ENCODE measurements at places on chromosomes 4 and X. TPM values are rescaled to one million over a fixed set of nuclear protein-coding genes. Genes with fewer than 3 reads are reported as not detected.

DNA sequence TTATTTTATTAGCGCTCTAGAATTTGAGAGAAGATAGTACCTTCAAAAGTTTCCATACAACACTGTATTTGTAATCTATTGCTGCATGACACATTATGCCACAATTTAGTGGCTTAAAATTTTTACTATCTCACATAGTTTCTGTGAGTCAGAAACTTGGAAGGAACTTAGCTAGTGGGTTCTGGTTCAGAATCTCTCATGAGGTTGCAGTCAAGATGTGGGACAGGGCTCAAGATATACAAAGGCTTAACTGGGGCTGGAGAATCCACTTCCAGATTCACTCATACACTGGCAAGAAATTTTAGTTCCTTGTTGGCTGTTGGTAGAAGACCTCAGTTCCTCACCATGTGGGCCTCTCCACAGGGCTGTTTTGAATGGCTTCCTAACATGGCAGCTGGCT lies 11.5 kb upstream of the C4orf54 start:
- no peak for DNase-seq

GRCh38 chr4:3074846-3075651 lies 568 bp downstream of the HTT start:
- peak; percentile 57 for DNase-seq

MCTS1 gene
- 48.6 TPM for total RNA-seq

SPANXN4 gene
- total RNA-seq, result not detected

DMRTC1 gene
- not detected for total RNA-seq

DNA sequence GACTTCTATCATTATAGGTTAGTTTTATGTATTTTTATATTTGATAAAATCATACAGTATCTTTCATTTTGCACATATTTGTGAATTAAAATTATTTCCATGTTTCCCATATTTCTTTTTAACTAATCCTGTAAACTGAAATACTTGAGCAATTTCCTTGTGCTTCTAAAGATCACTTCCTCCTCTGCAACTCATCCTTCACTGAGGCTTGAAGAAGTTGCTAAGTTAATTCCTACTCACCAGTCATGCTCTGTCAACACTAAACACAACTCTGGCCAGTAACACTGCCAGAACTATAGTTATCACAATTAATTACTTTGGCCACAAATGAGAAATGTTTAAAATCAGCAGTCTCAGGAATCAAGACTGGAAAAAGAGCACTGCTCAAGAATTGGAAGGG lies 6.7 kb downstream of the SPATA4 start:
- DNase-seq, result no peak

DNA sequence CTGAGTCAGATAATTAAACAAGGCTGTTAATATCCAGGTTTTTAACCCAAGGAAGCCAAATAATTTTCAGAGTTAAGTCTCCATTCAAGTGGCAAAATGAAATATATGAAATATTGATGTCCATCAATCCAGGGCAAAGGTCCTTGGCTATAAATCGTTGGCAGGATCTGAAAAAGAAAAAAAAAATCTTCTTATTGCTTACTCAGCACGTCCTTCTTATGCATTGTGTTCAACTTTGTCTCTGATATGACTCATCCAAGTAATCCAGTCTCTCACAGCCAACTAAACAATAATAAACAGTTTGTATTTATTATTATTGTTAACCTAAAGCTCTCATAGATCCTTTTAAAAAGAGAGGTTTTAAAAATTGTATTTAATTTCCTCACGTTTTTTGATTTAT lies 851.2 kb downstream of the ADGRL3 start:
- no peak for DNase-seq

- DNase-seq, result no peak
Measured at GRCh38 chr4:26028133-26028792, 114.2 kb downstream of the SMIM20 start.

- DNase-seq, result no peak
Measured at GRCh38 chrX:154729439-154729838, 21.4 kb downstream of the GAB3 start.

VCX3B gene
- total RNA-seq, result not detected

GRCh38 chr4:124953061-124953460 lies 240.5 kb upstream of the ANKRD50 start:
- DNase-seq, result peak; percentile 95

CYLC1 gene
- total RNA-seq, result not detected

CDS1 gene
- under 0.01 TPM for total RNA-seq

PLP2 gene
- 22.6 TPM for total RNA-seq

- DNase-seq, result no peak
Measured at GRCh38 chr4:113899271-113900070, 80.0 kb downstream of the ARSJ start.

DNA sequence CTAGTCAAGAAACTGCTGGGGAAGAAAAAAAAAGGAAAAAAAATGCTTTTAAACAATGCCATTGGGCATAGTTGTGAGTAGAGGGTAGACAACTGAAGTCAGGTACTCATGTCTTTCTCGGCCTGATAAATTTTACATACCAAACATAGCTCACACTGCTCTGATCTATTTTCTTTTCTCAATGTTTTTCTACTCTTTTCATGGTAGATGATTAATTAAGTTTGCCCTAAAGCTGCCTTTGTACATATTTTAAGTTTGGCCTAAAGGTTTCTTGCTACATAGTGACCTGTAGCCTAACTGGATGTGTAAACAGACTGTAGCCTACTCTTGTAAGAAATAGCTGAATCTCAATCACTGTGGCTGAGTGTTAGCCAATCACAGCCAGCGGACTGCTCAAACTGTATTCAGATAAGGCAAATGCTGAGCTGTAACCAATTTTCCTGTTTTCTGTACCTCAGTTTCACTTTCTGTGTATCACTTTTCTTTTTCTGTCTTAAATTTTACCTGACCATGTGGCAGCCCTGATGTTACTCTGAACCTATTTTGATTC lies 121.0 kb downstream of the PCDH10 start:
- no peak for DNase-seq

- DNase-seq, result no peak
Measured at GRCh38 chr4:2592572-2592971, 56.1 kb downstream of the FAM193A start.

DNA sequence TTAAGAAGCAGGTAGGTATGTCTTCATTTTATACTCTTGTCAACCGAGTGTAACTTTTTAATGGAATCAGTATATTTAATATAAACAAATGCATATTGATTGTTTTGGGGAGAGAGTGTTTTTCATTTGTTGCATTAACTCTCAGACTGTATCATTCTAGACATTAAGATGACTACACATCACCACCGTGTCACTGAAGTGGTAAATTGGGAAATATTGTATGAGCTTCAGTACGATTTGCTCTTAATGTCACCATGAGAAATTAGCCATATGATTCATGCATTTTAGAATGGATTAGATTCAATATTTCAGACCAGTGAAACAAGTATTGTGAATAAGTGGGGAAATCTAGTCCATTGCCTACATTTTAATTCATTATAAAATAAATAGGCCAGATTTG lies 9.7 kb upstream of the MFAP3L start:
- no peak for DNase-seq

- DNase-seq, result peak; percentile 29
Measured at GRCh38 chr4:30402276-30402675, 317.9 kb upstream of the PCDH7 start.

- no peak for DNase-seq
Measured at GRCh38 chrX:12440246-12440645, 302.0 kb downstream of the FRMPD4 start.

PHEX gene
- total RNA-seq, result 0.18 TPM

DNA sequence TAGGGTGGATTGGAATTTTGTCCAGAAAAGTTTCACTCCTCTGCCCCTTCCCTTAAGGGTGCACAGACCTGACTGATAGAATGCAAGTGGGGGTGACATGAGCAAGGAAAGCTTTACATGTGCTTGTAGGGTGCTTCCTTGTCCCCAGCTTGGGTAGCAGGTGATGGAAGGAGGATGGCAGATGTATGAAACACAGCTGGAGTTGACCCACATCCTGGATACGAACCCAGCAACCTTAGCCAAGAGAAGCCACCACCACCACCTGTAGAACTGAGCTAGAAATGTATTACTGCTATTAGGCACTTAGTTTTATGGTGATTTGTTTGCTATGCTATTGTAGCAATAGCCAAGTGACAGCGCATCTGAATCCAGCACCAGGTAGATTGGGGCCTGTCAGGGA lies 227.4 kb downstream of the HS3ST1 start:
- DNase-seq, result no peak

DNA sequence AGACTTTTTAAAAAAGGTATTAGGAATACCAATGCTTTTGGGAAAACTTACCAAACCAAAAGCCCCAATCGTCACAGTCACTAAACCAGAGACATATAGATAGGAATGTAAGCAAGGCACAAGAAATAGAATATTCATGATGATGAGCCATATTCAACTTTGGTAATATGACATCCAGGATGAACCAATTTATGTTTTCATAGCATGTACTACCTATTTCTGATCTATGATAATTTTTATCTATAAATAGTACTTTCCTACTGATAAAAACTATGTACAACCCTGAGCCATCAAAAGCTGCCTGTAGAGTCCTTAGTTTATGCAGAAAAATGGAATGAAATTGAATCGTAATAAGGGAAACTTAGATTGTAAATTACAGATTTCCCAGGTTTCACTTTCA lies 18.9 kb downstream of the CAMK2D start:
- DNase-seq, result no peak

- peak; percentile 78 for DNase-seq
Measured at GRCh38 chr4:53267026-53267425, 98.8 kb downstream of the SCFD2 start.

- no peak for DNase-seq
Measured at GRCh38 chr4:128249787-128250668, 37.6 kb downstream of the PGRMC2 start.

PHOX2B gene
- not detected for total RNA-seq

STARD8 gene
- total RNA-seq, result 1.7 TPM

TRAM1L1 gene
- 3.4 TPM for total RNA-seq

DNA sequence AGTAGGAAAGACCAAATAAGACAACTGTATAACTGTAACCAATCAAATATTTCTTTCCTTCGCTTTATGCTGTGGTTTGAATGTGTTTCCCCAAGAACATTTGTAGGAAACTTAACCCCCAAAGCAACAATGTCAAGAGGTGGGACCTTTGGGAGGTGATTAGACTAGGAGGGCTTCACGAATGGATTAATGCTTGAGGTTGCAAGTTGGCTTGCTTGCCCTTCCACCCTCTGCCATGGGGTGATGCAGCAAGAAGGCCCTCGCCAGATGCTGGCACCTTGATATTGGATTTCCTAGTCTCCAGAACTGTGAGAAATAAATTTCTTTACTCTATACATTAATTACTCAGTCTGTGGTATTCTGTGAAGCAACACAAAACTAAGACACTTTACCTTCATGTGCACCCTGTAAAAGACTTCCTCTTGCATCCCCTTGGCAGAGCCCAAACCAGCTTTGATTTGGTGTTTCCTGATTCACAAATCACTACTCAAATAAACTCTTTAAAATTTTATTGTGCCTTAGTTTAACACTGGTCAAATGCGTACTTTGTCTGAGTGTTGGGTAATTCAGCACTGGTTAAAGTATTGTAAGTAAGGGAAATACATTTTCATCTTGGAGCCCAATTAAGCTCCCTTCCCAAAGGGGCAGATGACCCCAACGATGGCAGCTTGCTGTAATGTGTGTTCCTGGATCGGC lies 59.9 kb downstream of the COQ2 start:
- DNase-seq, result no peak

DNA sequence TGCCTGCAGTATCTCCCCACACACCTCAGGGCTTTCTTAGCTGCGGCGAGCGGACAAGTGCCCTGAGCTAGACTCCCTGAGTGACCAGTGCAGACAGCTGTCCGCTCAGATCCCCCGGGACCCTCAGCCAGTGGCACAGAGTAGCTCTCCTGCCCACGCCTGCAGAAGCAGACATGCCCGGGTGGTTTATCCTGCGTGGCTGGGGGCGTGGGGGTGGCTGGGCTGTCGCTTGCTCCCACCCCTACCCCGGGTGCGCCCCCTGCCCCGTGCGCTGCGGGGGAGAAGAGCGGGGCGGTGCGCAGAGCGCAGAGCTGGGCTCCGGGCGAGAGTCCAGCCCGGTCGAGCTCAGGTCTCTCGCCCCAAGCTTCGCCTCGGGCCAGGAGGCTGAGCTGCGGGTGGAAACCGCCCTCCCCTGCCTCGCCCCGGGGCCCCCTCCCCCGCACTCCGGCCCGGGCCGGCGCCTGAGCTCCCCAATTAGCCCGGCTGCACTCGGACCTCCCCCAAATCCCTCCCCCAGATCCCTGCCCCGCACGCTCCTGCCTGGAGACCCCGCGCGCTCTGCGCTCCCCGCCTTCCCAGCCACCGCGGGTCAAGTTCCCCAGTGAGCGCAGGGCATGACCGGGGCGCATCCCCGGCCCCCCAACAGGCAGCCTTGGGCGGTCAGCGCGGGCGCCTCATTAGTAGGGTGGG lies 11.7 kb upstream of the SHOX start:
- DNase-seq, result no peak

DNA sequence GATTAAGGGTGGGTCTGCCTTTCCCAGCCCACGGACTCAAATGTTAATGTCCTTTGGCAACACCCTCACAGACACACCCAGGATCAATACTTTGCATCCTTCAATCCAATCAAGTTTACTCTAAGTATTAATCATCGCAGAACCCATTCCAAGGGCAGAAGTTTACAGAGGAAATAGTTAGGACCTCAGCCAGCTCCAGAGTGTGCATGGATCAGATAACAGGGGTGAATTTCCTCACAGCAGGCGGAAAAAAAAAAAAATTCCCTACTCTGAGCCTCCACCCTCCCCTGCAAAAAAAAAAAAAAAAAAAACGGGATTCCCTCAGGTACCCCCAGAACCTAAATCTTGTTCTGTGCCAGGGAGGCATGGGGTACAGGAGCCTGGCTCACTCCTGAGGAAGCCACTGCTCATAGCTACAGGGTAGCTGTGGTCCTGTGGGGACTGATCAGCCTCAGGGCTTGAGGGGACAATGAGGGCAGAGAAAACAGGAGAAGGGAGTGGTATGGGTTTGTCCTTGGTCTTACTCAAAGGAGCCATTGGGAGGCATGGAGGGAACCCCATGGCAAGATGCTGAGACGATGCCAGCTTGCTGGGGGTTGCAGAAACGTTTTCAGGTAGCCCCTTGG lies 113.0 kb downstream of the DHRSX start:
- peak; percentile 53 for DNase-seq

RNF150 gene
- 18.1 TPM for total RNA-seq

DNA sequence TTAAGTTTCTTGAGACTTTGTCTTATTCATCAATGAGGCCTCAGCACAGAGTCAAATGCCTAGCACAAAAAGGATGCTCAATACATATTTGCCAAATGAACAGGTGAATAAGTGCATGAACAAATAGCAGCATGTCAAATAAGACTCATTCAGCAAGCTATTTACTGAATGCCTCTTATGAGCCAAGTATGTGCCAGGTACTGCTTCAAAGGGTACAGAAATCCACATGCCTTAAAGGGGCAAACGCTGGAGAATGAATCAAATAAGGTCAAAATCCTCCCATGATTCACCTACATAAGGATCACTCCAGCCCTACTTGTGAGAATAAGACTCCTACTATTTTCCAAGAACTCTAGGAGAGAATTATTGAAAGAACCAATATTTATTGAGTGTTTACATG lies 260.2 kb upstream of the CPEB2 start:
- DNase-seq, result no peak

DNA sequence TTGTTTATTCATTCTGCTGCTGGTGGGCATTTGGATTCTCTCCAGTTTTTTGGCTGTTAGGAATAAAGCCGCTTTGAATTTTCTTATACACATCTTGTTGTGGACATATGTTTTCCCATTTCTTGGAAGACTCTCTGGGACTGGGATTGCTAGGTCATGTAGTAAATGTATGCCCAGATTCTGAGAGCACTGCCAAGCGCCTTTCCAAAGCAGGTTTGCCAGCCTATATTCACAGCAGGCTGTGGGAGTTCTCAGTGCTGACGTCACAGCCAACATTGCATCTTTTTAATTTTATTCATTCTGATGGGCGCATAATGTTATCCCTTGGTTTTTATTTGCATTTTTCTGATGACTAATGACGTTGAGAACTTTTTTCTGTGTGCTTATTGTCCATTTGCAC lies 24.1 kb downstream of the TMEM271 start:
- no peak for DNase-seq

All from IMR-90 (cell line).